Cardiac fibroblast (primary cell): ENCODE measurements at places on chromosomes 1 and 21.

- DNase-seq, result no peak
These were observed 883.4 kb upstream of the PRMT6 start for GRCh38 chr1:106173101-106173500.

- DNase-seq, result no peak
These were observed 42.8 kb downstream of the MTR start for GRCh38 chr1:236837897-236838296.

GRCh38 chr1:6621429-6622391, 3.0 kb upstream of the THAP3 start:
- no peak for DNase-seq

DNA sequence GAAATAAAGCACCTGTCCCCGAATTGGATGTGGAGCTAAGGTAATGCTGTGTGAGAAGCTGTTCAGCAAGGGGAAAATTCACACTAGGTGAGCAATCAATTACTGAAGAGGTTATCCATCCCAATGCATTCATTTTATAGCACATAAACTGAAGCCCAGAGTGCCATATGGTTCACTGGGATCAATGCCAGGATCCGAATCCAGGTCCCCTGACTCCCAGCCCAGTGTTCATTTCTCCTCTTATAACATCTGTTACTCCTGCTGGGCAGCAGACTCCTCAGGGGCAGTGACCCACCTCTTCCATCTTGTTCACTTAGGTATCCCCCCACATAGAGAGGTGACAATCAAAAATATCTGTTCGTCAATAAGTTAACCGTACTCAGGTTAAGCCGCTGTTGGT, 13.2 kb upstream of the SEC16B start:
- no peak for DNase-seq

DNA sequence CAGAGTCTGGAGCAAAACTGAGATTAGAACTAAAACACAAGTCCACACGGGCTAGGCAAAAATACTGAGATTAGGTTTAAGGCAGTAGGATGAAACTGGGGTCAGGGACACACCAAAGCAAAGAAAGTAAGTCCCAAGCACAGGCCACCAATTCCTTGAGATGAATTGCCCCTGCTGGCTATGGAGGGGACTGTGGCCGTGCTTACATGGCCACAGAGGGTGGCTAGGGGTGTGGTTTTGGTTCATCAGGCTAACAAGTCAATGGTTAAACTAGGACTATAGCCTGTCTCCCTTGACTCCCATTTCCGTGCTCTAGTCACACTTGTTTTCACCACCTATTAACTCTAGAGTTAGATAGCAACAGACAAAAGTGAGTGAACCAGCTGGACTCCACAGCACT, 394.8 kb downstream of the PBX1 start:
- no peak for DNase-seq
